ENCODE measurements at places on chromosomes 1 and 21.
A peak's percentile ranks its signal among the peaks of the same experiment; 100 is the strongest.

- no peak overlapping the region for H3K27ac ChIP-seq
- no peak overlapping the region for H3K4me3 ChIP-seq
- H3K27me3 ChIP-seq = no peaks in the 10 kb centered on the region
- DNase-seq = no peak
Observed at GRCh38 chr1:243686159-243686558, 163.9 kb downstream of the AKT3 start.

GRCh38 chr1:161954050-161954449 is 69.6 kb downstream of the OLFML2B start:
- no peak for DNase-seq
- H3K4me1 ChIP-seq = no peaks in the 10 kb centered on the region
- H3K4me3 ChIP-seq = no peak overlapping the region
- H3K27me3 ChIP-seq = no peaks in the 10 kb centered on the region
- H3K27ac ChIP-seq = no peak overlapping the region

GRCh38 chr1:207876131-207876530 is 34.8 kb downstream of the CD34 start:
- H3K27me3 ChIP-seq = no peaks in the 10 kb centered on the region
- H3K27ac ChIP-seq = no peak overlapping the region
- no peak overlapping the region for H3K4me3 ChIP-seq

- no peak overlapping the region for H3K4me3 ChIP-seq
- no peaks in the 10 kb centered on the region for H3K4me1 ChIP-seq
- H3K27ac ChIP-seq = no peak overlapping the region
- H3K36me3 ChIP-seq = no peaks in the 10 kb centered on the region
- no peak for DNase-seq
Observed at GRCh38 chr1:206680279-206680678, 4.4 kb upstream of the MAPKAPK2 start.

DNA sequence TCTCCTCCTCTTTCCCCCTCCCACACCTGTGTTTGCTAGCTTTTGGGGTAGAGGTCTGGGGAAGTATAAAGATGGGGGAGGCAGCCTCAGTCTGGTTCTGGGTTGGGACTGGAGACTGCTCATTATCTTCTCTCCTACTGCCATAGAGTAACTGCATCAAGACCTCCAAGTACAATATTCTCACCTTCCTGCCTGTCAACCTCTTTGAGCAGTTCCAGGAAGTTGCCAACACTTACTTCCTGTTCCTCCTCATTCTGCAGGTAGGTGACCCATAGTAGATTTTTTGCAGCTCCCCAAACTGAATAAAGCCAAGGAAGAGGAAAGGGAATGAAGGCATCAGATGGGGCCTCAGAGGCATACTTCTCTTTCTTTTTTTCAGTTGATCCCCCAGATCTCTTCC is 5.3 kb downstream of the ATP8B2 start:
- no peak for DNase-seq
- H3K27me3 ChIP-seq = no peaks in the 10 kb centered on the region
- no peaks in the 10 kb centered on the region for H3K36me3 ChIP-seq
- no peak overlapping the region for H3K27ac ChIP-seq

GRCh38 chr1:6460301-6461050 is 5.5 kb downstream of the TNFRSF25 start:
- H3K27ac ChIP-seq = no peak overlapping the region
- no peak for DNase-seq
- H3K4me1 ChIP-seq = no peaks in the 10 kb centered on the region
- no peaks in the 10 kb centered on the region for H3K27me3 ChIP-seq
- H3K36me3 ChIP-seq = no peaks in the 10 kb centered on the region

GRCh38 chr1:3943806-3944577 is 43.9 kb upstream of the C1orf174 start:
- H3K27ac ChIP-seq = no peak overlapping the region
- no peaks in the 10 kb centered on the region for H3K4me1 ChIP-seq
- no peak overlapping the region for H3K4me3 ChIP-seq
- DNase-seq = no peak
- H3K36me3 ChIP-seq = no peaks in the 10 kb centered on the region

DNA sequence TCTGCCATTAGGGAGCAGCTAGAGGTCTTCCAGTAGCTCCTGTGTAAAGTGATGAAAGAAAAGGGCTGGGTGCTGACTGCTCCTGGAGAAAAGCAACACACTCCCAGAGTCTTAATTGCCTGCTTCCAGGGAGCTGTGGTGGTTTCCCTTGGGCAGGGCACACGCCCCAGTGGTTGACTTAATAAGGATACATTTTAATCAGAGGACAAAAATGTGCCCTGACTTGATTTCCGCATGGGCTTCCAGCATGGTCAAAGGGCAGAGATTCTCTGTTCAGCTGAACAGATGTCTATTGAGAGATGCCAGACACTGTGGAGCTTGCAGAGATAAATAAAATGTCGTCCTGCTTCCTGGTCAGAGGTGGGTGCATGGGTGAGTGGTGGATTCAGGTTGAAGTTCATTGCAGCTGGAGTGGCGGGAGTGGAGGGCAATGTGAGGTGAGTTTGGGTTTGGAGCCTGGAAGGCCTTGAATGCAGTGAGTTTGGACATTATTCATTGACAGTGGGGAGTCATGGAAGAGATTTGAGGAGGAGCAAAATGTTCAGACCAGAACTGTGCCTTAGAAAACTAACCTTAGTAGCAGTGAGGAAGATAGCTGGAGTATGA is 16.0 kb downstream of the QSOX1 start:
- no peak overlapping the region for H3K4me3 ChIP-seq
- DNase-seq = no peak
- H3K36me3 ChIP-seq = no peaks in the 10 kb centered on the region
- H3K27me3 ChIP-seq = no peaks in the 10 kb centered on the region

DNA sequence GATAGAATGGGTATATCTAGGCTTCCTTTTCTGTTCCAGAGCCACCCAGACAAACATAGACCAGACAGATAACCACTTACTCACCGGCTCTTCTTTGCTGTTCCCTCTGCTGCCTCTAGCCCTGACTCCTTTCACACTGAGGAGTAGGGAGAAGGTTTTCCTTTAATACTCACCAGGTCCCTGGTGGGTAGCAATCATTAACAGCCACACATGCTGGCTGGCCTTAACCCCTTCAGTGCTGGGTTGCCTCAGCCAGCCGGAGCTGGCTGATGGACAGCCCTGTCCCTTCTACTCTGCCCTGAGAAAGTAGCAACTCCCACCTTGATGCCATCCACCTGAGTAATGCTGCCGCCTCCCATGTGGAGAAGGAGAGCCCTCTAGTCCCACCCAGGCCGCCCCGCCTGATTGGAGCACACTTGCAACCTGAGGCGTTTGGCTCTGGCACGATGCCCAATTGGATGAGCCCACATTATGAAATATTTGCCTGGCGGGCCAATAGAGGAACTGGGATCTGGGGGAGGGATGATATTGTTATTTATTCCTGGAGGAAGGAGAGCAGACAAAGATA is 71.6 kb downstream of the PLEKHA6 start:
- peak overlapping the region; percentile 60 for H3K4me3 ChIP-seq
- DNase-seq = peak; percentile 94
- no peaks in the 10 kb centered on the region for H3K36me3 ChIP-seq
- peaks cover 14% of the 10 kb centered on the region for H3K4me1 ChIP-seq
- no peaks in the 10 kb centered on the region for H3K27me3 ChIP-seq

GRCh38 chr1:220184506-220184905 is 87.7 kb downstream of the RAB3GAP2 start:
- H3K36me3 ChIP-seq = peaks cover 16% of the 10 kb centered on the region
- no peaks in the 10 kb centered on the region for H3K4me1 ChIP-seq

DNA sequence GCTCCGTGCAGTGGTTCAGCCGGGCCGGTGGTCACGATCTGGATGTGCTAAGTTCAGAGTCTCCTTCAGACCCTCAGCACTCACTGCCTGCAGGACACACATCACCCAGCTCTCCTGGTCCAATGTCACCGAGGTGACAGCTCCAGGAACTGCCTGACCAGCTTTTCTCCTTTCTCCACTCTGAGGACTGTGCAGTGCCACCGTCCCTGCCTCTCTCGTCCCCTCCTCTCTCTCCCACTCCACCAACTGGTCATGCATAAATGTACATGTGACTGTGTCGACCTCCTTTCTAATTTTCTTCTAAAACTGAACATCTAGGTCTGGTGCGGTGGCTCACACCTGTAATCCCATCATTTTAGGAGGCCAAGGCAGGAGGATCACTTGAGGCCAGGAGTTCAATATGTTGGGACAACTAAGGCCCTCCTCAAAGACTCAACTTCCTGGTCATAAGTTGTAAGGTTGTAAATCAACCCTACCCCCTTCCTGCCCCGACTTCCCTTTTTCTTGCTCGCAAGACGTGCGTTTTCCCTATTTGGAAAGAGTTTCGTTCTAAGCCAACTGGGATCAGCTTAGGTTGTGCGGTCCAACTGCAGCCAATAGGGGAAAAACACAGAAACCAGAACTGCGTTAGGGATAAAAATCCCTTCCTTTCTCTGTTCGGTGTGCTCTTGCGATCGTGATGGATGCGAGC is 53.1 kb downstream of the MEGF6 start:
- H3K36me3 ChIP-seq = no peaks in the 10 kb centered on the region
- H3K27me3 ChIP-seq = no peaks in the 10 kb centered on the region
- no peak overlapping the region for H3K27ac ChIP-seq
- H3K4me3 ChIP-seq = no peak overlapping the region
- H3K4me1 ChIP-seq = no peaks in the 10 kb centered on the region

DNA sequence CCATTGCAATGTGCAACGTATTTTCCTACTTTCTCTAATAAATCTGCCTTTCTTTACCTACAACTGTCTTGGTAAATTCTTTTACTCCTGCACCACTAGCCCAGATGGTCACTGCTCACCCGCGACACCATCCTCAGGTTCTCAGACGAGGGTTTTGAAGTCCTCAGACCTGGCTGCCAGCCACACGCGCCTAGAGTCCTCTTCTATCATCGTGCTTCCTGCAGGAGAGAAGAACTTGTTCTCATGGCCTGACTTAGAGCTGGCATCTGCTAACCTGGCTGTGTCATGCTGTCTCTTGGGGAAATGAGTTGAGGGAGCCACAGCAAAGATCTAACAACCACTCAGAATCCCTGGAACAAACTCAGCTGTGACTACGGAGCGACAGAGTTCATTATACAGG is 30.3 kb upstream of the PGBD5 start:
- peaks cover 5% of the 10 kb centered on the region for H3K27me3 ChIP-seq
- no peak for DNase-seq
- no peaks in the 10 kb centered on the region for H3K4me1 ChIP-seq
- no peak overlapping the region for H3K27ac ChIP-seq

DNA sequence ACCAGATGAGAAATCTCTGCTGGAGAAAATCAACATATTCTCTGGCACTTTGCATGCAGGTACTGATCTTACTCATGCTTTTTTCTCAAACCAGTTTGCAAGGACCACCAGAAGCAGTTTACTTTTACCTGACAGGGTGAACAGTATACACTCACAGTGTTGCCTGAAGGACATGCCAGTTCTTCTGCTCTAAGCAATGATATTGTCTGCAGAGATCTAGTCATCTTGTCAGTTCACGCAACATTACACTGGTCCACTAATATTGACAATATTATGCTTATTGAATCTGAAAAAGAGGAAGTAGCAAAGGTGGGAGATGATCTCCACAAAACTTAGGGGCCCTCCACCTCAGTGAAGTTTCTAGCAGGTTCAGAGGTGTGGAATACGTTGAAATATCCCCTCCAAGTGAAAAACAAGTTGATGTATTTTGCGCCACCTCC is 3.8 kb upstream of the S100B start:
- H3K4me3 ChIP-seq = no peak overlapping the region
- H3K36me3 ChIP-seq = no peaks in the 10 kb centered on the region
- no peak overlapping the region for H3K27ac ChIP-seq

GRCh38 chr1:15215116-15215515 is 31.9 kb upstream of the FHAD1 start:
- no peaks in the 10 kb centered on the region for H3K36me3 ChIP-seq
- H3K27ac ChIP-seq = peak overlapping the region; percentile 33
- no peak overlapping the region for H3K4me3 ChIP-seq
- no peaks in the 10 kb centered on the region for H3K4me1 ChIP-seq

DNA sequence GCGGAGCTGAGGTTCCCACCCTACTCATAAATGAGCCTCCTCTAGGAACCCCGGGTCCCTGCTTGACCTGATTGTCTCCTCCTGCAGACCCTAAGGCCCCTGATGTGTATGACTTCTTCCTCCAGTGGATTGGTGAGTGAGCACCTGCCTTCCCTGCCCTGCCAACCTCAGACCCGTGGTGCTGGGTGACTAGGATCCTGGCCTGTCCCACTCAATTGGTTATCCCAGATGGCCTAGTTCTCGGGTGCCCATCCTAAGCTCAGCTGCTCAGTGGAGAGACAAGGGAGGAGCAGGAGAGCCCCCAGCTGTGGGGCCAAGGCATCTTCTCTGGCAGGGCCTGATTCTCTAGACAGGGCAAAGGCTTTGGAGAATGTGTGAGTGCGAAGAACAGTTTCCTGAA is 12.2 kb downstream of the CYP4B1 start:
- no peaks in the 10 kb centered on the region for H3K36me3 ChIP-seq
- peaks cover 11% of the 10 kb centered on the region for H3K4me1 ChIP-seq
- H3K27ac ChIP-seq = peak overlapping the region; percentile 25
- no peak for DNase-seq

DNA sequence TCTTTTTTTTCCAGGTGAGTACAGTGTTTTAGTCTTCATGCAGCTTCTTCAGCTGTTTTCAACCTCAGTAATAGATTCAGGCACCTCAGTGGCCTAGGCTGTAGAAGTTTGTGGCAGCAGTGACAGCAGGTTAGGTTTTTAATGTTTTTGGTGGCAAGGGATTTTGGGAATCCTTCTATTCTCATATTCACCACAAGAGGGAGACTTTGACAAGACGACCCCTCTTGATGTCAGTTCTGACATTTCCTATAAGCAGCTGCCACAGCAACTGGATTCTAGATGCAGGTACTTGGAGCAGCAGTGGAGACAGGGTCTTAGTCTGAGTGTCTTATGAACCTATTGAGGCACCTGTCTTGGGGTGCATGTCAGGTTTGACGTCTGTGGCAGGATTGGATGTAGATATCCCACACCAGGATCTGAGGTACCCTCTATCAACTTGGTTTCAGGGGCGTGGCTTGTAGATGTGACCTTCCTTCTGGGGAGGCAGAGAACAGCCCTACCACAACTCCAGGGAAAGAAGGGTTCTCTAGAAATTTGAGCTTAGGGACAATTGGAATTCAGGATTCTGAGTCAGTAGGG is 1104.2 kb upstream of the TMPRSS15 start:
- no peaks in the 10 kb centered on the region for H3K27me3 ChIP-seq
- no peak for DNase-seq
- H3K36me3 ChIP-seq = no peaks in the 10 kb centered on the region
- no peaks in the 10 kb centered on the region for H3K4me1 ChIP-seq
- no peak overlapping the region for H3K27ac ChIP-seq

GRCh38 chr1:197632651-197633050 is 142.6 kb downstream of the DENND1B start:
- H3K36me3 ChIP-seq = no peaks in the 10 kb centered on the region
- H3K27me3 ChIP-seq = no peaks in the 10 kb centered on the region
- H3K4me3 ChIP-seq = no peak overlapping the region
- H3K27ac ChIP-seq = no peak overlapping the region
- DNase-seq = no peak
